ENCODE measurements at places on chromosomes 5 and 9.

DNA sequence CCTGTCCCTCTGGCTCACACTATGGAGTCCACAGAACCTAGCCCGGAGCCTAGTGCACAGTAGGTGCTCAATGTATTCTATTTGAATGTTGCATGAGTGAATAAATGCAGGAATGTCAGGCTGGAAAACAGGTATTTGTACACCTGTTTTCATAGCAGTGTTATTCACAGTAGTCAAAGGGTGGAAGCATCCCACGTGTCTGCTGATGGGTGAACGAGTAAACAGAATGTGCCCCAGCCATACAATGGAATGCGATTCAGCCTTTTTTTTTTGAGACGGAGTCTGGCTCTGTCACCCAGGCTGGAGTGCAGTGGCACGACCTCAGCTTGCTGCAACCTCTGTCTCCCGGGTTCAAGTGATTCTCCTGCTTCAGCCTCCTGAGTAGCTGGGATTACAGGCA, 31.5 kb upstream of the IER5L start:
- DNase-seq, result no peak

DNA sequence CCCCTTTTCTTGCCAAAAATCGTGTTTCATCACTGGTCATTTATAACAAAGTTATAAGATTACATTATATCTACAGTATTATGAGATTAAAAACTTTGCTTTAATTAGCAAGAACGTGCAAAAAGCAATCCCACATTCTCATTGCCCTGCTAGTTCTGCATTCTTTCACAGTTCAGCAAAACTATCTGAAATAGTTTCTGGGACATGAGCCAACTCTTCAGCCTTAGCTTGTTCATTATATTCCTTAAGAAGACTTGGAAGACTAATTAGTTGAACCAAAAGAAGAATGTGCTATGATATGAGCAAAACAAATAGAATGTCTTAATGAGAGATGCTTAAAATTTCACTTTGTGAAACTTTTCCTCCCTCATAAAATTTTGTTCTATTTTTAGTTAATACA, 76.7 kb downstream of the ITGA1 start:
- no peak for DNase-seq

GRCh38 chr5:151002250-151002649, 18.1 kb upstream of the GPX3 start:
- DNase-seq, result no peak

DNA sequence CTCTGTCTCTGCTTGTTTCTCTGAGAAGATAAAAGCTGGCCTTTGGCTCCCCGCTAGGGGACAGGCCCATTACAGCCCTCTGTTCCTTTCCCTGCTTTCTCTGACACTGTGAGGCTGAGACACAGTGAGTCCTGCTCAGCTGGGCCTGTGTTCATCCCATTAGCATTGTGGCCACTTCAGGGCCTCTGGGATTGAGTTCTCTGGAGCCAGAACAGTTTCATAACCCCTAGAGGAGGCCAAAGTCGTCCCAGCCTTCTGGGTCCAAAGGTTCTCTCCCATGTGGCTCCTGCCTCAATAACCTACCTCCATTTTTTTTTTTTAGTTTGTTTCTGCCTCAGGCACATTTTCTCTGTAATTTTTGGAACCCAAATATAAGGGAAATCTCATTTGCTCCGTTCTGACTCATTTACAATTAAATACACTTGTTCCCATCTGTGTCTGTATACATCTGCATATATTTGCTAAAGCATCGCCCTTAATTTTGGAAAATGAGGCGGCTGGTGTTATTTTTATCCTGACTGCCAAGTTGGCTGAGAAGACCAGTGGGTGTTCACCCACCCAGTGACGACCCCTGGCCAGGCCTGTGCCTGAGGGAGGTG, 27.3 kb upstream of the CTNNA1 start:
- DNase-seq, result no peak

DNA sequence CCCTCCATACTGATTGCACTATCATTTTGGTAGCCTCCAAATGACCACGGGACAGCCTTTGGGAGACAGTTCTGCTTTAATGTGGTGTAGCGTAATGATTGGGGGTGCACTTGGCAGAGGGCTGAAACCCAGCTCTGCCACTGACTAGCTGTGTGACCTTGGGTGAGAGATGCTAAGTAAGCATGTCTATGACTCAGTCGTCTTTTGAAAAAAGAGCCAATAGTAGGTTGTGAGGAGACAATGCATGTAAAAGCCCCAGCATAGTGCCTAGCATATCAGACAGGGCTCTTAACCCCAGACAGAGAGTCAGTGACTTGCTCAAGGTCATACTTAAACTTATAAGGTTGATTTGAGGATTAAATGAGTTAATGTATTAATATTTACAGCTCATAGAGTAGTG, 18.0 kb upstream of the CXCL14 start:
- no peak for DNase-seq

DNA sequence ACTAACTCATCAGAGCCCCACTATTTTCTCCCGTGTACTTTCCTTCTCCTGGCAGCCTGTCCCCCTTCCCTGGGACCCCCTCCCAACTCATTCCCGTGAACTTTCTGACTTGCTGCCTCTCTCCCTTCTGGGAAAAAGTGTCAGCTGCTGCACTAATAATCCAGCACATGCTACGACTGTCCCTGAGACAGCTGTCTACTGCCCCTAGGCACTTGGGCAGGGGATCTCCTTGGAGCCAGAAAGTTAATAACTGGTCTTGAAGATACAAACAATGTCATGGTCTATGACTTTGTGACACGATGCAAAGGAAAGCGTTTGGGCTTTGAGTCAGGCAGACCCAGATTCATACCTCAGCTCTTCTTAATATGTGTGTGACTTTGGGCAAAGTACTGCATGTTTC, 10.1 kb upstream of the RNF183 start:
- DNase-seq, result no peak

GRCh38 chr9:70835323-70835722, 286.1 kb downstream of the TRPM3 start:
- no peak for DNase-seq

GRCh38 chr5:77707791-77708190, 68.3 kb downstream of the TBCA start:
- no peak for DNase-seq

GRCh38 chr9:99336005-99336404, 113.9 kb downstream of the SEC61B start:
- no peak for DNase-seq

- DNase-seq, result no peak
These were observed 81.7 kb upstream of the SMC5 start for GRCh38 chr9:70177121-70177520.

DNA sequence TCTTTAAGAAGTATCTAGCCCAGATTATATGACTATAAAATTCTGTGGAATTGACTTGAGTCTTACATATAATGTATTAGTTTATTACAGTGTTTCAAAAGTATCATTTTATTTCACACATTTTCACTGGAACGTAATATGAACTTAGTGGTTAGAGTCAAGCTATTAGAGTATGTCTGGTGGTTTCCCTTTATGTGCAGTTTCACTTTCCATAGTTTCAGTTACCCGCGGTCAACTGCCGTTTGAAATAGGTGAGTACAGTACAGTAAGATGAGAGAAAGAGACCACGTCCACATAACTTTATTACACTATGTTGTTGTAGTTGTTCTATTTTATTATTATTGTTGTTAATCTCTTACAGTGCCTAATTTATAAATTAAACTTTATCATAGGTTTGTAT, 50.5 kb downstream of the COMMD10 start:
- no peak for DNase-seq

DNA sequence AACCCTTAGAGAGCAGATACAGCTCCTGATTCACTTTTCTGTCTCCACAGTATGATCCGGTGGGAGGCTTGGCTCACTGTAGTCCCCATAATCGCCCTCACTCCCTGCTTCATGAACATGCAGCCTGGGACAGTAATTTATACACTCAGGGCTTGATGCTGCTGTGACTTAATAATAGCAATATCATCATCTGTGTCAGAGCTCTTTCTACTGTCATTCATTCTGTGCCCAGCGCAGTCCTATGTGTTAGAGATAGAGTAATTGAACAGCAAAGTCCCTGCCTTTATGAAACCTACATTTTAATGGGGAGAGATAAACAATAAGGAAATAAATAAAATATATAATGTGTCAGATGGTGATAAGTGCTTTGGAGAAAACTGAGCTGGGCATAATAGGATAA, 2.8 kb upstream of the HEMGN start:
- no peak for DNase-seq

GRCh38 chr5:20605732-20606525, 617.9 kb upstream of the CDH18 start:
- no peak for DNase-seq

Data from HL-60 (cell line).